Immature natural killer cell (primary cell): ENCODE measurements at places on chromosomes 13 and 19. TPM values are rescaled to one million over a fixed set of nuclear protein-coding genes. Genes with fewer than 3 reads are reported as not detected.

The PDX1 gene
- polyA plus RNA-seq = not detected

The DZIP1 gene
- not detected for polyA plus RNA-seq

The APC2 gene
- polyA plus RNA-seq = not detected

The FAAP24 gene
- polyA plus RNA-seq = 8.2 TPM

The EDDM13 gene
- 4.5 TPM for polyA plus RNA-seq

DNA sequence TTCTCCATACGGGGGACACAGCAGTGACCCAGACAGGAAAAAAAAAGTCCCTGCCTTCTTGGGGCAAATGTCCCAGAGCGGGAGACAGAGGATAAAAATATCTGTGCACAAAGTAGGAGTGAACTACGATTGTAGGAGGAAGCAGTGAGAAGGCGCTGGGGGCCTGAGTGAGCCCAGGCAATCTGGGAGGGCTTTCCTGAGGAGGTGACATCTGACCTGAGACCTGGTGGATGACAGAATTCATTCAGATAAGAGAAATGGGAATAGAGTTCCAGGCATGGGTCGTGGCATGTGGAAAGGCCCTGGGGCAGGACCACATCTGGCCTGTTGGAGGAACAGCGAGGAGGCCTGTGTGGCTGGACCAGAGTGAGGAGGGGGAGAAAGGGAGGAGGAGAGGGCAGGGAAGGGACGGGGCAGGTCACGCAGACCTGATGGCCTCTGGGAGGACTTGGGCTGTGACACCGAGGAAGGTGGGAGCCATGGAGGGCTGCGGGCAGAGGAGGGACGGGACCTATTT lies 50.2 kb upstream of the NFIC start:
- peaks cover 14% of the 10 kb centered on the region for H3K27me3 ChIP-seq
- H3K36me3 ChIP-seq = no peaks in the 10 kb centered on the region
- no peak for DNase-seq
- no peaks in the 10 kb centered on the region for H3K4me1 ChIP-seq
- no peak overlapping the region for H3K4me3 ChIP-seq

- no peak overlapping the region for H3K27ac ChIP-seq
- peaks cover 1% of the 10 kb centered on the region for H3K4me1 ChIP-seq
- no peaks in the 10 kb centered on the region for H3K27me3 ChIP-seq
- H3K36me3 ChIP-seq = no peaks in the 10 kb centered on the region
Measured at GRCh38 chr13:76383676-76384461, 502.3 kb downstream of the KCTD12 start.

DNA sequence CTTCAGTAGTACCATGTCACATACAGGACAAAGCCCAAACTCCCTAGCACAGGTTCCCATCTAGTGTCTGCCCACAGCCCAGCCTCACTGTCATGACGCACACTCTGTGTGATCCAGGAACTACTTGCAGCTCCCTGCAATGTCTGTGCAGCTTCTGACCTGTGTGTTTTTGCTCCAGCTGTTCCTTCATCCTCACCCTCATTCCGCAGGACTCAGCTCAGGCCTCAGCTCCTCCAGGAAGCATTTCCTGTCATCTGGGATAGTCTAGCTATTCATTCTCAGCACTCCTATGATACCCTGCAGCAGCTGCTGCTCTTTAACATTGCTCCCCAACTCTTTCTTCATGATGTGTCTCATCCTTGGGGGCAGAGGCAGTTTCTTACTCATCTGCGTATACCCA lies 56.1 kb downstream of the ENOX1 start:
- DNase-seq = no peak
- H3K36me3 ChIP-seq = no peaks in the 10 kb centered on the region
- peaks cover 8% of the 10 kb centered on the region for H3K27me3 ChIP-seq
- no peaks in the 10 kb centered on the region for H3K4me1 ChIP-seq
- no peak overlapping the region for H3K4me3 ChIP-seq

DNA sequence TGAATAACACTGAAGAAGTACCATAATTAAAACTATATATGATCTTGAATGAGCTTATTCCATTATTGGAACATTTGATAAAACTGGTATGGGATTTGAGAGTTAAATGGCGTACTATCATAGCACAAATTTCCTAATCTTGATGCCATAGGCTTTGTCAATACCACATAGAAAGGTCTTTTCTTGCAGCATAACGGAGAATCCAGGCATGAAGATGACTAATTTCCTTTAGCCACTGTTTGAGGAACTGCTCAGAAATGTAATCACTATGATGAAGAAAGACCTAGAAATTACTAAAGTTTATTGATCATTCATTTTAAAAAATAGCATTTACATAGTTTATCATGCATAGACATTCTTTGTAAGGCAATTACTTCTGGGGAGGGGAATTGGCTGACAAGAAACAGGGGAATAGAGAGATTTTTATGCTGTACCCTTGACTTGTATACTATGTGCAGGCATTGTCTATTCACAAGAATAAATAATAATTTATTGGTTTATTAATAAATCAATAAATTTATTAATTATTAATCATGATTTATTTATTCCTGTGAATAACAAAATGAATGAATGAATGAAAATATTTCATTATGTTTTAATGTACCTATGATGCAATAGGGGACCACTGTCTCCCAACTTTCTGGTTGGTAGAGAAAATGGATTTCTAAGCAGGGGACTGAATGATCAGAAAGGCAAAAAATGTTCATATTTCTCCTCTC lies 2676.6 kb downstream of the PCDH9 start:
- no peak overlapping the region for H3K4me3 ChIP-seq
- no peak for DNase-seq
- no peaks in the 10 kb centered on the region for H3K27me3 ChIP-seq
- H3K36me3 ChIP-seq = no peaks in the 10 kb centered on the region

DNA sequence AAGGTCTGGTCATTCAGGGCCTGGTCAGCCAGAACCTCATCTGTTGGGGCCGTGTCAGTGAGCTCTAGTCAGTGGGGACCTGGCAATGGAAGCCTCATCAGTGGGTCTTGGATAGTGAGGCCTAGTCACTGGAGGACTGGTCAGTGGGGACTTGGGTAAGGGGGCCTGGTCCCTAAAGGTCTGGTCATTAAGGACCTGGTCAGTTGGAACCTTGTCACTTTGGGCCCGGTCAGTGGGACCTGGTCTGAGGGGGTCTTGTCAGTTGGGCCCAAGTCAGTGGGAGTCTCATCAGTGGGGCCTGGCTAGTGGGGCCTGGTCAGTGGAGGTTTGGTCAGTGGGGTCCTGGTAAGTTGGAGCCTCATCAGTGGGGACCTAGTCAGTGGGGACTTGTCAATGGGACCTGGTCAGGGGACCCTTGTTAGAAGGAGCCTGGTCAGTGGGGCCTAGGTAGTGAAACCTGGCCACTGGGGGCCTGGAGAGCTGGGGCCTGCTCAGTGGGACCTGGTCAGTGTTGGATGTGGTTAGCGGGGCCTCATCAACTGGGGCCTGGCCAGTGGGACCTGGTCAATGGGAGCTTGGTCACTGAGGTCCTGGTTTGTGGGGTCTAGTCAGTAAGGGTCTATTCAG lies 43.7 kb upstream of the TPM4 start:
- H3K27me3 ChIP-seq = no peaks in the 10 kb centered on the region
- DNase-seq = no peak
- no peak overlapping the region for H3K4me3 ChIP-seq
- no peak overlapping the region for H3K27ac ChIP-seq
- no peaks in the 10 kb centered on the region for H3K4me1 ChIP-seq

DNA sequence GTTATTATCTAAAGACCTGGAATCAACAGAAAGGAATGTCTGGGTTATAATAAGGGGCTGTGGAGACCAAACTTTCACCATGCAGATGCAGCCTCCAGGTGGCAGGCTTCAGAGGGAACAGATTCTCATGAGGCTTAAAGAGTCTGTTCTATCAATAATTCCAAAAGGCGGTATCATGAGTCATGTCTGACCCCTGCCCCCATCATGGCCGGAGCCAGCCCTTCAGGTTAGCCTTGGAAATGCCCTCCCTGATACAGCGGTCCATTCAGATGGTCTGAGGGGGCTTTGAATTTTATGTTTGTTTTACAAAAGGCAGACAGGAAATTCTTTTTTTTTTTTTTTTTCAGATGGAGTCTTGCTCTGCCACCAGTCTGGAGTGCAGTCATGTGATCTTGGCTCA lies 21.7 kb upstream of the LAMP1 start:
- H3K36me3 ChIP-seq = peaks cover 9% of the 10 kb centered on the region
- DNase-seq = peak; percentile 8
- H3K27me3 ChIP-seq = no peaks in the 10 kb centered on the region
- H3K27ac ChIP-seq = no peak overlapping the region
- no peak overlapping the region for H3K4me3 ChIP-seq
